ENCODE measurements at places on chromosomes 16 and 17. TPM values are rescaled to one million over a fixed set of nuclear protein-coding genes. Genes with fewer than 3 reads are reported as not detected.

Gene TNP2
- not detected for total RNA-seq

Gene BAIAP3
- under 0.01 TPM for total RNA-seq

Gene C17orf67
- total RNA-seq = 0.73 TPM

Gene ASIC2
- total RNA-seq = not detected

Gene AGRP
- total RNA-seq = not detected

Gene MPHOSPH6
- 25.0 TPM for total RNA-seq

Gene SOST
- total RNA-seq = not detected

Gene WIPI1
- 158 TPM for total RNA-seq

Gene GCSH
- 22.3 TPM for total RNA-seq

Gene PLXDC1
- 0.73 TPM for total RNA-seq

Gene GPR142
- not detected for total RNA-seq

Gene CDH8
- total RNA-seq = not detected

Gene CCDC154
- under 0.01 TPM for total RNA-seq
